Left cardiac atrium (tissue), 4 donors: ENCODE measurements at places on chromosomes 3 and 15. TPM values are rescaled to one million over a fixed set of nuclear protein-coding genes. Genes with fewer than 3 reads are reported as not detected.

SAMMSON gene
- not detected for total RNA-seq

OSTN gene
- total RNA-seq = 0.27 TPM

TGM5 gene
- not detected for total RNA-seq

DUOXA2 gene
- total RNA-seq = not detected

LRRC31 gene
- total RNA-seq = not detected

STRIT1 gene
- total RNA-seq = not detected

HDC gene
- 1.1 TPM for total RNA-seq

SERPINI1 gene
- 4.1 TPM for total RNA-seq

A4GNT gene
- not detected for total RNA-seq

TRPC1 gene
- total RNA-seq = 18.6 TPM

GOLGA6L9 gene
- total RNA-seq = 0.97 TPM

DNA sequence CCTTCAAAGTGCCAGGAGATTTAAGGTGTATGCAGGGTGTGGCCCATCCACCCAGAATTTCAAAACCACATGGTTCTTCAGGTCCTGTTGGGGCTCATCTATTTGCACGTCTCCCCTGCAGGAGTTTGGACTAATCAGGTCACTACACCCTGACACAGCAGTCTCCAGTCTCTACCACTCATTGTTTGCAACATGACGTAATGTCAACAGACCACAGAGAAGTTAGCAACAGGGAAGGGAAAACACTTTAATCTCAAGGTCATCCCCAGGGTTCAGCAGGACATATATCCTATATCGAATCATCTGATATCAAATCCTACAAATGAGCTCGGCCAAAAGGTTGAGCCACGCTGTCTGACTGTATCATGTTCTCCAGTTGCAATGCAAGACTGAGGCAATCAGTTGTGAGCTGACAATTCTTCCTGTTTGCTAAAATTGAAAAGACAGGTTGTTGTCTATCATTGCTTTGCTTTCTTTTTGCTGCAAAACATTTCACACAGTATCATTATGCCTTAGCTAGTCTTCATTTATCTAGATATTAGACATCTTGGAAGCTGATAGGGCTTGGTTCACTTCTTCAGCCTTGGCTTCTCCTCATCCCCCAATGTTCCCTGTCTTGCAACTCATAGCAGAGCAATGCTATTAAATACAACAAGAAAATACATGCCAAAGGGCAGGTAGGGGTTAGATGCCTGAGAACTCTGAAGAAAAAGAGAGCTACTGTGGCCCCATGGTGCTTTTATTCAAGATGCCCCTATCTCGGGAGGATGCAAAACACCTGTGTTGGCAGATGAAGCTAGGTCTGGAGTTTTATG is 13.4 kb upstream of the LEKR1 start:
- DNase-seq = no peak

DNA sequence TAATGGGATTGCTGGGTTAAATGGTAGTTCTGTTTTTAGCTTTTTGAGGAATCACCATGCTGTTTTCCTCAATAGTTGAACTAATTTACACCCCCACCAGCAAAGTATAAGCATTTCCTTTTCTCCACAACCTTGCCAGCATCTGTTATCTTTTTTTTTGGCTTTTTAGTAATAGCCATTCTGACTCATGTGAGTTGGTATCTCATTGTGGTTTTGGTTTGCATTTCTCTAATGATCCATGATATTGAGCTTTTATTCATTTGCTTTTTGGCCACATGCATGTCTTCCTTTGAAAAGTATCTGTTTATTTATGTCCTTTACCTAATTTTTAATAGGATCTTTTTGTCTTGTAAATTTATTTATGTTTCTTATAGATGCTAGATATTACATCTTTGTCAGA is 288.2 kb downstream of the EPHA6 start:
- DNase-seq = no peak

DNA sequence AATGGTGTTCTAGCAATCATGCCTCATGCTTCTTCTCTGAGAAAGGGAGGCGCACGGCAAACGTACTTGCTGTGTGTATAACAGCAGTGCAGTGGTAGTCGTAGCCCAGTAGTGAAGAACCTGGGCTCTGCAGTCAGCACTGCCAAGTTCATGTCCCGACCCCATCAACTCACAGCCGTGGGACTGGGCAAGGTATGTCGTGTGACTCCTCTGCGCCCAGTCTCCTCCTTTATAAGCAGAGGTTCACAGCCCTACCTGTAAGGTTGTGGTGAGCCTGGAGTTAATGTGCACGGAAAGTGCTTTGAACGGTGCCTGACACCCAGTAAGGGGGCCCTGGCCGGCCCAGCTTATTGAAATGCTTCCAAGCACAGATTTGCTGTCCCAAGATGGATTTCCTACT is 26.6 kb downstream of the EHD4 start:
- no peak for DNase-seq

- no peak for DNase-seq
These were observed 7.2 kb downstream of the CCDC80 start for GRCh38 chr3:112633757-112634156.

- no peak for DNase-seq
These were observed 82.0 kb downstream of the SV2B start for GRCh38 chr15:91182101-91182500.

DNA sequence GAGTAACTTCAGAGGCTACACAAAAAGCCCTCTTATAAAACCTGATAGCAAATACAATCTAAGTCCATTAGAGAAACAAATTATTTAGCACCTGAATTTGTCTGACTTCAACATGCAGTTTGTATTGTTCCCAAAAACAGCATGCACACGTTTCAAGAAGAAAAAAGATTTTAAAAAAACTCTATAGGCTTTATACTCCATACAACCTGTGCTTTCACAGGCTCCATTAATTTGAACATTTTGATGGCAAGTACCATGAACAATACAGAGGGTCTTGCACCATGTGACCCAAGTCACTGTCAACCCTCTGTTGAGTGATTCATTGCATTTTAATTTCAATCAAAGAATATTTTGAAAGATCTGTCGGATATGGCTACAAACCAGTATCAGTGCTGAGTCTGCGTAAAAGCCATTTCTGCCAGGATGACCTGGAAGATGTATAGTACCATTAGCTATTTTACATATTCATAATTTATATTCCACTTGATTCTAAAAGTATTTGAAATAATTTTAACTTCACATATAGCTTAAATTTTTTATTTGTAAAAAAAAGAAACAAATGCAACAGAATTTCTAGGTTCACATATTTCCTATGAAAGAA is 13.2 kb downstream of the ANXA2 start:
- DNase-seq = no peak

- no peak for DNase-seq
These were observed 211.7 kb downstream of the MBNL1 start for GRCh38 chr3:152480282-152480953.

DNA sequence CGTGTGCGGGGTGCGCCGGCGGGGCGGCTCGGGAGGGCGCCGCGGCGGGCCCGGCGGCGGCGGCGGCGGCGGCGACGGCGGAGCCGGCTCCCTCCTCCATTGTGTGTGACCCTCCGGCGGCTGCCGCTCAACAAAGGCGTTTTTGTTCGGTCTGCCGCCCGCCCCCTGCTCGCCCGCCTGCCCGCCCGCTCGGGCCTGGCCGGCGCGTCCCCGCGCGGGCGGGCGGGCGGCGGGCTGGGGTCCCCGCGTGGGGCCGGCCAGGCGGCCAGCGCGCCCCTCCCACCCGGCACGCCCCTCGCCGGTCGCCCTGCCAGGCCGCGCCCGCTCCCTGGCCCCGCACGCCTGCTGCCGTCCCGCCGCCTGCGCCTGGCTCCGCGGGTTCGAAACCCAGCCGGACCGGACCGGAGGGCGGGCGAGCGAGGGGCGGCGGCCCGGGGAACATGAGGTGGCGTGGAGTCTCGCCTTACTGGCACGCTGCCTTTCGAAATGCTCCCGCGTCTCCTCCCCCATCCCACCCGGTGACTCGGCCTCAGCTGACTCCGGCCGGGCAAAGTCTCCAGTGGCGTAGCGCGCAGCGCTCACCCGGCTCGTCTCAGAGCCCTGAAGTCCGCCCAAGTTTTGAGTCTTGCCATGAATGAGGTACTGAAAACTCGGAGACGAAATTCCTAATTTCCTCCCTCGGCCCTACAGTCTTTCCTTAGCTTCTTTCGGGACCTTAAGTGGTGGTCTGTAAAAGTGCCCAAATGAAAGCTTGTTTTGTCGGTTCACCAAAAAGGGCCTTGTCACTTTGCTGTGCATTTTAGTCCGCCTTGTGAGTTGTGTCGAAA is 588 bp downstream of the MAPK6 start:
- peak; percentile 90 for DNase-seq

- DNase-seq = no peak
These were observed 61.5 kb upstream of the CRBN start for GRCh38 chr3:3240986-3241385.

GRCh38 chr3:129950318-129951046 is 24.0 kb upstream of the TRH start:
- no peak for DNase-seq

- no peak for DNase-seq
These were observed 1077.0 kb downstream of the ROBO2 start for GRCh38 chr3:78116874-78117273.

GRCh38 chr3:62109534-62109933 is 263.8 kb downstream of the FEZF2 start:
- DNase-seq = peak; percentile 59

DNA sequence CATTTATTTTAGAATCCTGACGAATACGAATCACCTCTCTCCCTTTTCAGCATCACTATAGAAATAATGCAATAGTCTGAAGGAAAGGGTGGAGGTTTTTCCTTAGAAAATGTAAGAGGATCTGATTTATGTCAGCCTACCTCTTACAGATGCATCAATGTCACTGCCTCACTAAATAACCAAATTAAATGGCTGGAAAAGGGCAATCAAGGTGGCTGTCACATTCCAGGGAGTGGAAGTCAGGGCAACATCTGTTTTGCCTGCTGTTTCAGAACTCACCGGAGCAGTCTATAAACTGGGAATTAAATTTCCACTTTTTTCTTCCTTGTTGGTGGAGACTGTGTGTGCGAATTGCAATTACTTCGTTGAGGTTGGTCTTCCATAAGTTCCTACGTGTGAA is 299.3 kb upstream of the PDZRN3 start:
- DNase-seq = no peak

DNA sequence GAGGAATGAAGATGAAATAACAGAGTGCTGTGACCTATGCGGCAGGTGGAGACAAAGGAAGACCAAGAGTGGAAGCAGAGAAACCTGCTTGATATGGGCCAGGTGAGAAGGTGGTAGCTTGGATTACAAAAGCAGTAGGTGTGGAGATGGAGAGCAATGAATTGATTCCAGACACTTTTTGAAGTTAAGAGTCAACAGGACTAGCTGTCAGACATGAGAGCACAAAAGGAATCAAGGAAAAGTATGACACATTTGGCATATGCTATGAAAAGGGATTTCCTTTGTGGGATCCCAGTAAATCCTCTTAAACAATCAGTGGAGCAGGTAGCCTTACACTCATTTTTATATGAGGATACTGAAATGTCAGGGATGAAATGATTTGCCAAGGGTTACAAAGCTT is 160.5 kb downstream of the GREM1 start:
- DNase-seq = no peak

- peak; percentile 69 for DNase-seq
These were observed 171.9 kb downstream of the FMN1 start for GRCh38 chr15:33022629-33023028.

DNA sequence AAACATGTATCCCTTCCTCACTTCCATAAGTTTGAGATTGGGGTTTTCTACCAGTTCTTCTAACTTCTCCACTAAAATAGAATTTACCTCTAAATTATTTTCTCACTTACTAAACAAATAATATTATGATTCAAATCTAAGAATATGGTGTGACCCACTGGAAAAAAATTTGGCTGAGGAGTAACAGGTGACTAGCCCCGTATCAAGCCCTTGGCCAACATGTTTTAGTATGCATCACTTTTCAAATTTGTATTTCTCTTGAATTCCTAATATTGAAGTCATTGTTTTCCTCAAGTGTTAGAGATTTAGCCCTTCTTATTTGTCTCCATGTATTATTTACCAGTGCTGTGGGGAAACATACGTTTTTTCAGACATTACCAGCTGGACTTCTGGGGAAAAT is 759.4 kb downstream of the NSUN3 start:
- DNase-seq = no peak

- DNase-seq = no peak
These were observed 177.7 kb downstream of the ZNF385D start for GRCh38 chr3:21573291-21573690.

DNA sequence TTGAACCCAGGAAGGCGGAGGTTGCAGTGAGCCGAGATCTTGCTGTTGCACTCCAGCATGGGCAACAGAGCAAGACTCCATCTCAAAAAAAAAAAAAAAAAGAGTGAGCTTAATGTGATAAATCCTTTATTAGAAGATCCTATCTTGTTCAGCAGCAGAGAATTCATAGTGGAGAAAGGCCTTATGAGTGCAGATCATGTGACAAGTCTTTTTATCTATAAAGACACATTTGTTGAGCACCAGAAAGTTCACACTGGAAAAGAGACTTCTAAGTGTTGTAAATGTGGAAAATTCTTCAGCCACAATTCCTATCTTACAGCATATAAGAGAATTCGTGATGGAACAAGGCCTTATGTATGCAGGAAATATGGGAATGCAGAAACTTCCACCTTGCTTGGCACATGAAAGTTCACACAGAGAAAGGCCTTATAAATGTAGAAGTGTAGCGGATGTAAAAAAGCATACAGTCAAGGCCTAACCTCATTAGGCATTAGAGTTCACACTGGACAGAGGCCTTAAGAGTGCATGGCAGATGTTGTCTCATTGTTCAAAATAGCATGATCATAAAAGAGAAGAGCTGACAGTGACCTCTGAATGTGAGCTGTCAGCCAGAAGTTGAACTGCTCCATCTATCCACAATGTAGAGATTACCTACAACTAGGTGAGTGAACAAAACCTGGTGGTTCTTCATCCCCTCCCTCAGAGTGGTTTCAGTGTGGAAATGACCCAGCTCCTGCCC is 16.7 kb downstream of the ADAM10 start:
- DNase-seq = no peak

- no peak for DNase-seq
These were observed 279.8 kb downstream of the UACA start for GRCh38 chr15:70483513-70483912.

- no peak for DNase-seq
These were observed 33.1 kb downstream of the PLXNA1 start for GRCh38 chr3:127016043-127016343.

DNA sequence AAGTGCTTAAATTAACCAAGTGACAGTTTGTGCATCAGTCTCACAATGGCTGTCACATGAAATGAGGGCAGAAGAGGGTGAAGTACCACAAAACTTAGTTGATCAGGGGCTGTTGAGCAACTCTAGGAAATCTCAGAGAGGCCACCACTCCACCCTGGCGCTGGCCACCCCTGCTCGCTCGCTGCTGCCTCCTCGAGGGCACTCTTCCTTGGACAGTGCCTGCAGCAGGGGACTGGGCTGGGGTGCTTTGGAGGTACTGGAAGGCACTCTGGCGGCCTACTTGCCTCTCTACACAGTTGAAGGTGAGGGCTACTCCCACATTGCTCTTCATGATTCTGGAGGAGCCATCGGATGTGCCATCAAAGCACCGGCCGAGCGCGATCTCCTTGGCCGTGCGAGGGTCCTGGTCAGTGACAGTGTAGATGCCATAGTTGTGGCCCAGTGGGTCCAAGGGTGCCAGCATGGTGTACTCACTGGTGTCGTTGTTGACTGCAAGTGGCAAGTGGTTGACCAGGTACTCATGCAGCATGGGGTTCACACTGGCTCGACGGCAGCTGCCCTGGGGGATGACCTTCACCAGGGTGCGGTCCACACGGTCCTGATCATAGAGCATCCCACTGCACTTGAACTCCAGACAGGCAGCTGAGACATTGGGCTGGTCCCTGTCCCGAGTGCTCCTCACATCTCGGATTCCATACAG is 11.6 kb upstream of the CLPX start:
- DNase-seq = no peak
